Stimulated activated memory B cell treated with anti-CD40 and anti-IgM and Interleukin-4, amounts not matched to agents 10 μg/mL and 1 μg/mL and 100 μg/mL, for 72 hours (primary cell): ENCODE measurements at places on chromosomes 2 and 18.

DNA sequence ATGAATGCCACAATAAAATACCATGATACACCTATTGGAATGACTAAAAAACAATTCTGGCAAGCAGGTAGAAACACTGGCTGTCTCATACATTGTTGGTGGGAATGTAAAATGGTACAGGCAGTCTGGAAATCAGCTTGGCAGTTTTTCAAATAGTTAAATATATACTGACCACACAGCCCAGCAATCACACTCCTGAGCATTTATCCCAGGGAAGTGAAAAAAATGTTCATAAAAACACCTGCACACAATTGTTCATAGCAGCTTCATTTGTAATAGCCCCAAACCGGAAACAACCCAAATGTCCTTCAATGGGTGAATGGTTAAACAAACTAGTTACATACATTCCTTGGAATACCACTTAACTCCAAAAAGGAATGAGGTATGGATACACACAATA is 137.2 kb downstream of the TFCP2L1 start:
- no peak for ATAC-seq

DNA sequence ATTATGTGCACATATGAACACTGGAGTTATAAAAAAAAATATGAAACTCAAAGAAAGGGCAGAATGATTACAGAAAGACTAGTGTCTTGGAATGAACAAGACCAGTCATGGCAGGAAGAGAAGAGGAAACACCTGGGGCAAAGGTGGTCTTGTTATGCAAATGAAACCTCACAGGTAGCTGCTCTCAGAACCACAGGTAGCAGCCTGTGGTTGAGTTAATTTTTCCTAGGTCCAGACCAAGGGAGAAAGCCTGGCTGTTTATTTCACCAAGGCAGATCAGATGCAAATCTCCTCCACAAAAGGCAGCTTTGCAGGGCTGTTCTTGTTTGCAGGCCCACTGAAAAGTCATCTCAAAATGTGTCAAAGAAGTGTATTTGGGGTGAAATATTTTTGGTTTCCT is 785.8 kb downstream of the RNF144A start:
- ATAC-seq = no peak

- ATAC-seq = no peak
These were observed 76.1 kb upstream of the CPO start for GRCh38 chr2:206863196-206863595.

- no peak for ATAC-seq
These were observed 23.4 kb downstream of the RAMP1 start for GRCh38 chr2:237882510-237883481.

GRCh38 chr18:60215432-60215831 is 157.1 kb downstream of the MC4R start:
- ATAC-seq = no peak

DNA sequence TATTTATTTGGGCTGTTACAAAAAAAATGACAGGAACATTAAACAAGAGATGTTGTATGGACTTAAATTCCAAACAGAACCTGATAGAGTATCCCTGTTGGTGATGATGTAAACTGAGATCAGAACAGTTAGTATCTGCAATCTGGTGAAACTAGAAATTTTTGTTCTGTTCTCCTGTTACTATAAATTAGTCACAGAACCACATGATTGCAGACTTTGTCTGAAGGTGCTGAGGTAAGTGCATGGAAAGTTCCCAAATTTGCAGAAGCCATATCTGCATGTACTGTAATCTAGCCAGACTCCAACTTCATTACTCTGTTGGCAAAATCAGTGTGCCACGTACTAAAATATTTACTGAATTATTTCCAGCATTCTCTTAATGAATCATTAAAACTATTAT is 516.3 kb upstream of the FSIP2 start:
- ATAC-seq = no peak

DNA sequence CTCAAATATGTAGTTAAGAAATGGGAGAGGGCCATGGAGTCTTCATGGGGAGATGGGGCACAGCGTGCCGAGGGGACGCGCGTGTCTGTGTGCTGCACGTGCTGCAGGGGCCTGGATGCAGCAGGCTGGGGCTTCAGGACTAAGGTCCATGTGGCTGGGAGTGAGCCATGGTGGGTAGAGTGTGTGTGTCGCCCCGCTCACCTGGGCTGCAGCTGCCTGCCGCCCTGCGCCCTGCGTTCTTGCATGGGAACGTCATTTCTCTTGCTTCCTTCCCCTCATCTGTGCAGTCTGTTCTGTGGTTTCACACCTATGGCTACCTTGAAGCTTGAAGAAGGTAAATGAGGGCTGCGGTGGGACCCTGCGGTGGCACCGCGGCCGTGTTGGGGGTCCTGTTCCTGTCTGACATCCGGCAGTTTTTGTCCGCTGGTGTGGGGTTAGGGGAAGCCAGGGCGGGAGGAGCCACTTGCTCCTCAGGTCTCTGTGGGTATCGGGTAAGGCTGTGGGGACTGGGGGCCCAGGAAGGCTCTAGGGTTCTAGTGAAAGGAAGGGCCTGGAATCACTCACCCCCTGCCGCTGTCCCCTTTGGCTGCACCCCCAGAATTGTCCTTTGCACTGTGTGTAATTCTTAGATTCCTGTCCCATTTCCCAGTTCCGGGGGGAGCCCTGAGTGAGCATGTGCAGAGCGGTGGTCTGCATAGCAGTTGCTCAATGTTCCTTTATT is 54.1 kb upstream of the HS6ST1 start:
- ATAC-seq = no peak

DNA sequence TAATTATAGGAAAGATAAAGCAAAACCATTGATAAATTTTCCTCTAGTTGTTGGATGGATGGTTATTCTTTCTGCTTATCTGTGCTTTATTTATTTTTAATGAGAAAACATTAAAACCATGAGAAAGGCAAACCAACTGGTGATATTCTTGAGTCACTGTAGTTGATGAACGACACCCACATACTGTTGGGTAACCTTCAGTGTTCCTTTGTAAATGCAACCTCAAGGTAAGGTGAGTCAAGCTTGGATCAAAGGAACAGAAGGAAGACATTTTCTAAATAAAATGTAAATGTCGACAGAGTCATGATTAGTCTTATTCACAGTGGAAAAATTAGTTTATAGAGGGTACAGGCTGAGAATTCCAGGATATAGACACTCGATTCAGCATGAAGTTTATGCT is 12.7 kb downstream of the ABCB11 start:
- ATAC-seq = no peak

GRCh38 chr2:86337244-86337835 is at the start of gene REEP1:
Gene REEP1 (minus strand): TSS chr2:86337626. CDS start chr2:86337510, 116 bp downstream.
- peak; percentile 47 for ATAC-seq

DNA sequence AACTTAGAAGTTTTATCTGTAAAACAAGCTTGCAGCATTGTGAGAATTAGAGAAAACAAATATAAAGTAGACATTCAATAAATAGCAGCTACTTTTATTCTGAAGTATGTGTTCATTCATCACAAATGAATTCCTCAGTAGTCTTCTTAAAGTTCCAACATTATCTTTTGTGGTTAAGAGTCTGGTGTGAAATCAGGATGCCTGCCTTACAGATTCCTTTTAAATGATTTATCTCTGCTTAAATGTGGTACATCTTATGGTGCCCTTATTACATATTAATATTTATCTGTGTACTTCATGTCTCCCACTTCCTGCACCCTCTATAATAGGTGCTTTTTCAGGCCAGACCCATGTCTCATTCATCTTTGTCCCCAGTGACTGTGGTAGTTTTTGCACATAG is 595.0 kb downstream of the STK39 start:
- ATAC-seq = no peak

DNA sequence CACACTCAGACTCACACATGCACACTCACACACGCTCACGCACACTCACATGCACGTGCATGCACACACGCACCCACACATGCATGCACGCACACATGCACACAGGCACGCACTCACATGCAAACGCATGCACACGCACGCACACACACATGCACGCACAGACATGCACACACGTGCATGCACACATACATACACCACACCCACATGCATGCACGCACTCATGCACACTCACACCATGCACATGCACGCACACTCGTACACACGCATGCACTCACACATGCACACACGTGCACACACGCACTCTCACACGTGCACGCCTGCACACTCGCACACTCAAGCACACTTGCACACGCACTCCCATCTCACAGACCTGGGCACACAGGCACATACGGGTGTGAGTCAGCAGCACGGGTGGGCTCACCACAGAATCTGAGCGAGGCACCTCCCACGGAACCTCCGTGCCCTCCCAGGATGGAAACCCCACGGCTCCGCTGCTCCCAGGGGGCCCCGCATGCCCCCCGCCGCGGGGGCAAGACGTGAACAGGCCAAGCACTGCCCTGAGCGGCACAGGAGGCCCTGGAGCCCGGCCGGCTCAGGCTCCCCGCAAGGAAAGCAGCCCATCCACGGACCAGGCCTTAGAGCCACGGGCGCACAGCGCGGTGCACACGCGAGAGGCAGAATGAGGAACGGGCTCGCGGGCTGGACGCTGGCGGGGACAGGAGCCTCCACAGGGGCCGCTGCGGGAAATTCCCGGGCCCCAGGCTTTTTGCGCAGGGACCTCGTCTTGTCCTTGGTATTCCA is 8.4 kb upstream of the KCNG2 start:
- no peak for ATAC-seq

DNA sequence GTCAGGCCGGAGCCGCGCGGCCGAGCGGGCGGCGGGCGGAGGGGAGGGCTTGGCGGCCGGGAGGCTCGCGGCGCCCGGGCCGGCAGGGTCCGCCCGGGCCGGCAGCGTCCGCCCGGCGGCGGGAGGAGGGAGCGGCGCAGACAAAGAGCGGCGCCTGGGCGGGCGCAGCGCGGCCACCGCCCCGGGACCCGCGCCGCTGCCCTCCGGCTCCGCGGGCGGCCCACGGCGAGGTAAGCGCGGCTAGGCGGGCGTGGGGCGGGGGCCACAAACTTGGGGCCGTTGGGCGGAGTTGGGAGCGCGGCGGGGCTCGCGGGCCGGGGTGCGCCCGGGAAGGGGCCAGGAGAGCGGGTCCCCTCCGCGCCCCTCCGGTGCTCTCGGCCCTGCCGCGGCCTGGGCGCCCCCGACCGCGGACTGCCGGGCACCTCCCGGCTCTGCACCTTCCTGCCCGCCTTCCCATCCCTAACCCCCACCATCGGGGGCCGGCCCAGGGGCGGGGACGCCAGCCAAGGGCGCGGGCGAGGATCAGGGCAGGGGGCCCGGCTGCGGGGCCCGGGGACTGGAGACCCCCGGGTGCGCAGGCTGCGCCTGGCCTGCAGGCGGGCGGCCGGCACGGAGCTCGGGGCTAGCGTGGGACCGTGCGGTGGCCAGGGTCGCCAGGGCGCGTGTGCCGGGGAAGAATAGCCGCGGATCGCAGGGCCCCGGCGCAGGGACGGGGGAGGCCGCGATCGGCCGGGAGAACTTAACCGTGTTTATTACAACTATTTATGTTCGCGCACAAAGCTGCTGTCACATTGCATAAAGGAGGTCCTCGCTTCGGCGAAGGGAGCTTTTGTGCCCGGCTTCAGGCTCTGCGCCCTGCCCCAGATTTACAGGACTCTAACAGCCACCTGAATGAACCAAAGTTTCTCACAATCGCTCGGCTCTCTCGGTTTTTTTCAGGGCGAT is at the start of gene NCK2:
NCK2 (plus strand) TSS at position 4 of the 945 bp plus-strand sequence. CDS start 110,152 bp downstream, outside the sequence.
- peak; percentile 54 for ATAC-seq

GRCh38 chr2:50952596-50952995 is 79.3 kb downstream of the NRXN1 start:
- no peak for ATAC-seq

DNA sequence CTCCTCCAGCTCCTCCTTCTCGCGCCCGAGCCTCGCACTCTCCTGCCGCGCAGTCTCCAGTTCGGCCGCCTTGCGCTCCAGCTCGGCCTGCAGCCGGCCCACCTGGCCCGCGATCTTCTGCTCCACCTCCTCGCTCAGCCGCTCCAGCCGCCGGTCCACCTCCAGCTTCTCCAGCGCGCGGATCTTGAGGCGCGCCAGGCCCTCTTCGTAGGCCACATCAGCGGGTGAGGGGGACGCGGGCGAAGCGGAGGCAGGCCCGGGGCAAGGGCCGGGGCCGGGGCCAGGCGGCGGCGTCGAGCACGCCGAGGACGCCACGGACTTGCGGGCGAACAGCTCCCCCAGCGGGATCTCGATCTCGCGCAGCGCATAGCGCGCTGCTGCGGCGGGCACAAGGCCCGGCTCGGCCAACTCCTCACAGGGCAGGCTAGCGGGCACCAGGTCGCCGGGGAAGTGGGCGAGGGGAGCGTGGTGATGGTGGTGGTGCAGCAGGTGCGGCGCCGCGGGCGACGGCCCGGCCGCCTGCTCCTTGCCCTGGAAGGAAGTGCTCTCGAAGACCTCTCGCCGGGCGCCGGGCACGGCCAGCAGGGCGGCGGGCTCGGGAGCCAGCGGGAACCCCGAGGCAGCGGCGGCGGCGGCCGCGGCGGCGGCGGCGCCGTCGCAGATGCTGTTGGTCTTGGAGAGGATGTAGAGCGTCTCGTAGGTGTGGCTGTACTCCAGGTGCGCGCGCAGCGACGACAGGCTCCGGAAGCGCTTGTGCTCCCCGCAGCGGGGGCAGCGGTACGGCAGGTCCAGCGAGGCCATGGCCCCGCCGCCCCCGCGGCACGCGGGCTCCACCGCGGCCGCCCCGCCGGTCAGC is 15.2 kb downstream of the FBXO41 start:
- peak; percentile 91 for ATAC-seq

DNA sequence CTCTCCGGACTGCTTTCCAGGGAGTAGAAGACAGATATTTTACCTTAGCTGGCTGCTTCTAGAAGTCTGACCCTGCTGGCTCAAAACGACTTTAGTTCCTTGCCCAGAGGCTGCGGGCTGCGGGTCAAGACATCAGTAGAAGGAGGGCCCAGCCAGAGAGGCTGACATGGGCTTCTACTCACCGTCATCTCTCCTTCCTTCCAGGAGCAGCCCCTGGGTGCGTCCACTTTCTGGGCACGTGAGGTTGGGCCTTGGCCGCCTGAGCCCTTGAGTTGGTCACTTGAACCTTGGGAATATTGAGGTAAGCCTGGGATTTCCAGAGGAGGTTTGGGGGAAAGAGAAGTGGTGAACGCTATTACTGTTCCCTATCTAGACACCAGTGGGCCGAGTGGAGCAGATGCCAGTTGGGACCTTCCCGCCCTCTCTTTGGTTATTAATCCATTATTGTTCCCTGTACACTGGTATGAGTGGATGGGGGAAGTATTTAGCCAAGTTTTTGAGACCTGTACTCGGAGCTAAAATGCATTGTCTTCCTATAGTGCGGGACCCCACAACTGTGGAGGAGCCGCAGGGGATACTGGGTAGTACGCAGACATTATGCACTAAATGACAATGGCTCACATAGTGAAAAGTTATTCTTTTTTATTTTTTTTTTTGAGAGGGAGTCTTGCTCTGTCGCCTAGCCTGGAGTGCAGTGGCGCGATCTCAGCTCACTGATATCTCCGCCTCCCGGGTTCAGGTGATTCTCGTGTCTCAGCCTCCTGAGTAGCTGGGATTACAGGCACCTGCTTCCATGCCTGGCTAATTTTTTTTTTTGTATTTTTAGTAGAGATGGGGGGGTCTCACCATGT is 26.3 kb upstream of the CASP8 start:
- ATAC-seq = peak; percentile 42

DNA sequence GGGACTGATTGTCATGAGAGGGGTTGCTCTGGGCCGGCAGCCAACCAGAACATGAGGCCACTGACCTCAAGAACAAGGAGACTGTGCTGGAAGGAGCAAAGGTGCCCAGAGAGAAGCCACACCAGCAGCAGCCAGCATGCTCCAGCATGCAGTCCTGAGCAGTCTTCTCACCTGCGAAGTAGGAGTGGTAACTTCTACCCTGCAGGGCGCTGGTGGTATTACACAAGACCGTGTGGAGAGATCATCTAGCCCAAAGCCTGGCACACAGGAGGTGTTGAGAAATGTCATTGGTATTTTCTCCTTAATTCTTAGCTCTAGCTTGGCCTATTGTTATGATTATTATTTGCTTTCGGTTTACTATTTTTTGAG is 132.7 kb downstream of the TSN start:
- no peak for ATAC-seq
